Aorta (tissue), 5 donors: ENCODE measurements at places on chromosomes 12 and 14. TPM values are rescaled to one million over a fixed set of nuclear protein-coding genes. Genes with fewer than 3 reads are reported as not detected.

Gene GAS2L3
- 19.6 TPM for total RNA-seq

Gene MIPOL1
- 19.7 TPM for total RNA-seq

Gene CHD8
- total RNA-seq, result 66.0 TPM

GRCh38 chr14:75715926-75716780 lies 55.1 kb downstream of the TTLL5 start:
- DNase-seq, result no peak

GRCh38 chr14:62329427-62329826 lies 567.2 kb downstream of the SNAPC1 start:
- no peak for DNase-seq

DNA sequence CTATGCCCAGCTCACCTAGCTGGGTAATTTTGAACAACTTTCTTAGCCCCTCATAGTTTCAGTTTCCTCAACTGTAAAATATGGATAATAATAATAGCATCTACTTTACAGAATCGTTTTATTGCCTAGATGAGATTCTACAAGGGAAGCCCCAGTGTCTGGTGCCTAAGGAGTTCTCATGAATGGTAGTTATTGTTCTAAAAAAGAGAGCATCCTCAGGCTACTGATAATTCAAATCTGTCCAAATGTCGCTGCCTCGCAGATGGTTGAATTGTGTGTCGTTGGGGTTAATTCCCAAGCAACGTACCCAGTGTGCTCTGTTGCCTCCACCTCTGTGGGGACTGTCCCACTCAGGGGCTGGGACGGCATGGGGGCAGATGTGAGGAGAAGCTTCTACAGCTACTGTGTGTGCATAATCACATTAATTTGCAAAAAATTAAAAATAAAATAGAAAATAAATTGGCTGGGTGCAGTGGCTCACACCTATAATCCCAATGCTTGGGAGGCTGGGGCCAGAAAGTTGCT lies 71.6 kb upstream of the CEP83 start:
- no peak for DNase-seq

DNA sequence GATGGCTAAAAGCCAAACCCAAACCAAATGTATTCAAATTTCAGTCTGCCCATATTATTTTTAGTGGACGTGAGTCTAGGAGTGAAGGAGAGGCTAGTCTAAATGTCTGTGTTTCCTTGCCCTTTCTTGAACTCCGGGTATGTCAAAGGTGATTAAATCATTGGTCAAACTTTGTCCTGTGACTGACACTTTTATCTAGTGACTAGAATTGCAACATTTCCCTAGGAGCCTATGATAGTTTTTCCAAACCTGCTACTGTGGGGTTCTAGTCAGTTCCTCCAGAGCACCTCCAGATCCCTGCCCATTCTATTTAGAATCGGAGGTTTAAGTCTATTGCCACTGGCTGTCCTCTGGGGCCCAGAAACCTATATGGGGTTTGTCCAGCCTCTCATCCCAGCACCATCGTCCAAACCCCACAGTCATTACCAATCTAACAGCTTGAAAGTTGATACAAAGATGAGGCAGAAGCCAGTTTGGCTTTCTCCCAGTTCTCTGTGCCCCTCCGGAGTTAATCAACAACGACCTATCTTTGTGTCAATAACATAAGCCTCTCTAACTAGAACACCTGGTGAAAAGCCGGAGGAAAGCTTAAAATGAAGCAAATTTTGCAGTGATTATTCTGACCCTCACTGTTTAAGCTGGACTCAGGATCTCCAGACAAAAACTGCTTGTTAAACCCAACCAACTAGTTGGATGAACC lies 306.7 kb downstream of the ZFP36L1 start:
- DNase-seq, result no peak

DNA sequence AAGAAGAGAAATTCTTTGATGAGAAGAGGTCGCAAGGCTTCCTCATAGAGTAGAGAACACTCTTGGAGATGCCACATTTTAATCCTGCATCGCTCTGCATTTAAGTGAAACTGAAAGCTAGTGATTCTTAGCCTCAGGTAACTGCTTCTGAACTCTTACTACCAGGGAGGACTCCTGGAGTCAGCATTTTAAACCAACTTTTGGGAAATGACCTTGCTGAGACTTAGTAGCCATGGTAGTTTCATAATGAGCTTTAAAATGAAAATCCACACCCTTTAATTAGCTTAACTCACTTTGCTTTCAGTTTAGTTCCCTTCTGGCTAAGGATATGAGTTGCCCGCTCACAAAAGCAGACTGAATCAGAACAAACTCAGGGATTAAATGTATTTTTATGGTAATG lies 80.3 kb downstream of the SYNE2 start:
- DNase-seq, result no peak

DNA sequence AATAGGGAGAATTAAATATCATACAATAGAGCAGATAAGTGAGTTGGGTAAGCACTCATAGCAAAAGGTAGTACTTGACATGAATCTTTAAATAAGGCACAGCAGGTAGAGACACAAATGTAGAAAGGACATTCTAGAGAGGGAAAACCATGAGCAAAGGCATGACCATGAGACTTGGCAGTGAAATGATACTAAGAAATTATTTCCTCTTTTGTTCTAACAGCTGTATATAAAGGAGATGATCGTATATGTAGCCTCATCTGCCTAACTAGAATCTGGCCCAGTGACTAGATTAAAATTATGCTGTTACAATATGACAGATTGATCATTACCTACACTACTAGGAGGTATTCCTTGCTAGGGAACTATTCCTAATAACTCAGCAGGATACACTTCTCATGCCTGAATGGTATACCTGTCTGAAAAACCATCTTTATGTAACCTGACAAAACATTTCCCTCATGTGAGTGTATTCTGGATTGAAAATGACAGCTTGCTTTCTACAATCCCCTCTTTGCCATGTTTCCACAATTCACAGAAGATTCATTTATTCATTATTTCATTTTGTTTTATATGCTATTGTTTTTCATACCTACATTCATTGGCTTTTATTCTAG lies 725.7 kb downstream of the C12orf50 start:
- DNase-seq, result no peak

DNA sequence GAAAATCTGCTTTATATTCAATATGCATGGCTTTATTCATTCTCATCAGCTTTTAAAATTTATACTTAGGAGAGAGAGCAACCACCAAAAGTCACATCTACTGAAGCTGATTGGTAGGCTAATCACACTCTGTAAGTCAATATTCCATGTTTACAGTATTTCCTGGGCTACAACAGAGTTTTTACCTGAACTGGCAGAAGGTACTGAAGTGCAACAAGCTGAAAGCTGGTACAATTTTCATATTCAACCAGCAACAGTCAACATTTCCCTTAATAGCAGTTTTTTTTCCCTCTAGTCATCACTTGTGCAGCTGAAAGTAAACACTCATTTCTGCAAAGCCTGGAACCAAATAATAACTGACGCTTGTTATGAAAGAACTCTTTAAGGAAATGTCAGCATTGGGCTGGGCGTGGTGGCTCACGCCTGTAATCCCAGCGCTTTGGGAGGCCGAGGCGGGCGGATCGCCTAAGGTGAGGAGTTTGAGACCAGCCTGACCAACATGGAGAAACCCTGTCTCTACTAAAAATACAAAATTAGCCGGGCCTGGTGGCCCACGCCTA lies 12.9 kb downstream of the BRAP start:
- DNase-seq, result no peak

DNA sequence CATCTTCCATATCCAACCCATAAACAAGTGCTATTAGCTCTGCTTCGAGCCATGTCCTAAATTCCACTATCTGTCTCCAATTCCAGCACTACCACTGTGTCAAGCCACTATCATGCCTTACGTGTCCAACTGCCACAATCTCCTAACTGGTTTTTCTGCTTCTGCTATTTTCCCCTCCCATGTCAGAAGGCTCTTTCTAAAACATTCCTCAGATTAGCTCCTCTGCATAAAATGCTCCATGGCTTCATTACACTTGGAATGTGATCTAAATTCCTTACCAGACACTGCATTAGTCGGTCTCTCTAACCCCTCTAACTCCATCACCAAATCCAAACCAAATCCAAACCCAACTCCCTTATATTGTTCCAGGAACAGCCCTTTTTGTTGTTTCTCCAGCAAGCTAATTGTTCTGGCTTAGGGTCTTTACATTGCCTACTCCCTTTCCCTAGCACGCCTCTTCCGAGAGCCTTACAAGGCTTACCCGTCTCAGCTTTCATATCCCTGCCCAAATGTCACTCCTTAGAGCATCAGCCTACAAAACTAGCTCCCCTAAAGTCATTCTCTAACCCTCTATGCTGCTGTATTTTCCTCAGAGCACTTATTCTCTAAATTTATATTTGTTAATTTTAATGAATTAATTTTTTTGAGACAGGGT lies 139.7 kb downstream of the HELB start:
- no peak for DNase-seq

GRCh38 chr14:71230897-71231296 lies 323.6 kb downstream of the PCNX1 start:
- no peak for DNase-seq

- DNase-seq, result no peak
These were observed 133.1 kb downstream of the TMEM30B start for GRCh38 chr14:61147831-61148549.

DNA sequence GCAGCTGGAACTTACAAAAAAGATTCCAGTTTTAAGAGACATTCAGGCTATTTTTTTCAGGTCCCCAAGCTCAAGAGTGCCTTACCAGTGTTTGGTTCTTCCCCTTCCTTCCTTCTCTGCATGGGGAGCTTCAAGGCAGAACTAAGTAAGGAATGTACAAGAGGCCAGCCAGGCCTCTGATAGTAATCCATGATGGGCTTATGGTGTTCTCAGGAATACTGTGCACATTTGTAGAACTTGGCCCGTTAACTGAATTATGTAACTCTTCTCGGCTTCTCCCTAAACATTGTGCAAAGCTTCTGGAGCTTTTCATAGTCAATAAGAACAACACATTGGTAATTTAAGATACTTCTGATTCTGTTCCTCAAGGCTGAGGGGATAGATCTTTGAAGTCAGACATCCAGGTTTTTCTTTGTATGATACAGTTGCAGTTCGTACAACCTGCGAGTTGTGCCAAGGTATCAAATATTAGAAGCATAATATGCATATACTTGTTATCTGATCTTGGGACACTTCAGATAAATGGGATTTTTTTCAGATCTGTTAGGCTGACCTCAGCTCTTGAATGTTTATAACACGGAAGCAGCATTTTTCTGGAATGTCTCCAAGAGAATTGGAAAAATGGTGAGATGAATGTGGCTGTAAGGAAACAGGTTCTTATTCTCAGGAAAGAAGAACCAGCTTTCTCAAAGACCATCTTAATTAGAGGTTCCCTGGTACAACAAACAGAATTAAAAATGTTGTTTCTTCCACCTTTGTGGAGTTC lies 148.6 kb downstream of the ANO4 start:
- DNase-seq, result no peak

GRCh38 chr12:84643993-84644392 lies 268.6 kb downstream of the SLC6A15 start:
- no peak for DNase-seq

GRCh38 chr14:77979171-77979570 lies 179.3 kb downstream of the ADCK1 start:
- no peak for DNase-seq
